ENCODE measurements at places on chromosomes 12 and 14.

DNA sequence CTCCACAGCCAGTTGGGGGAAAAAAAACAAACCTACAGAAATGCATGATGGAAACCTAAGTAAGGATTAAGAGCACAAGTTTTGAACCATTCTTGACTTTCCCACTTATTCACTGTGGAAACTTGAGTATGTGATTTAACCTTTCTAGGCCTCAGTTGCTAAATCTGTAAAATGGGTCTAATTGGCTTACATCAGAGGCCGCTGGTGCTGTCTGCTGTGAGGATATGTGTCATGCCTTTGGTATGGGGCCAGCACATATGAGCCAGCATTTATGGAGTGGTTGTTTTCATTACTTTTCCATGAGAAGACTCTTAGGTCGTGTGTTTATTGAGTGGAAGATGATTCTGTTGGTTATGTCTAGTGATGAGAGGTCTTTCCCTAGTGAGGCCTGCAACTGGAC lies 102.4 kb downstream of the ESR2 start:
- DNase-seq = no peak

DNA sequence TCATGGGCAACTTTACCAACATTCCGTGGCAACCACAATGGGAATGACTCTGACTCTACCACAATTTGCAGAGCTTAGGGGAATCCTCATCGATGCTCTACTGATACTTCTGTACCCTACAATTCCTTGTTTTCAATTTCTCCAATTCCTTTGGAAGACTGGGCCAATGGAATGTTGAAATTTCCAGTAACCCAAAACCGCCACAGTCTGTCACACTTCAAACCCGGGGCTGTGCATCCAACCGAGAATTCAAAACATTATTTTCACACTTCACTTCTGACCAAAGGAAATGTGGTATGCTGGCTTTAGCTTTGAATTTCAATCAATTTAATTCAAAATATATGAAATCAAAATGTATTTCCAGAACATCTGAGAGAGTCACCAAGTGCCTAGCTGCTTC lies 951.4 kb downstream of the VRK1 start:
- no peak for DNase-seq

GRCh38 chr14:56002876-56003625 lies 115.2 kb upstream of the PELI2 start:
- DNase-seq = no peak

DNA sequence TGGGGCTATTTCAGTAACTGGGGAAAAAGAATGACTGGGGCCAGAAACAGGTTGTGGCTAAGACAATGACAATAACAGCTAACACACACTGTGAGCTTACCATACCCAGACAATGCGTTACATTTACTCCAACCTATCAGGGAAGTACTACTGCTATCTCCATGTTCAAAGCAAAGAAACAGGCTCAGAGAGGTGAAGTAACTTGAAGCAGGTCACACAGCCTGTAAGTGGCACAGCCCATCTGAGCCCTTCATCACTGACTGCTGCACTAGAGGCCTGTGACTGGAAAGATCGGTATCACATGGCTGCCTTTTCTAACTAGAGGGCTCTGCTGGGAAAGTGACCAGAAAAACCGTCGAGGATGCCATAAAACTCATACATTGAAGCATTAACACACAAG lies 7.9 kb downstream of the GCN1 start:
- DNase-seq = no peak

DNA sequence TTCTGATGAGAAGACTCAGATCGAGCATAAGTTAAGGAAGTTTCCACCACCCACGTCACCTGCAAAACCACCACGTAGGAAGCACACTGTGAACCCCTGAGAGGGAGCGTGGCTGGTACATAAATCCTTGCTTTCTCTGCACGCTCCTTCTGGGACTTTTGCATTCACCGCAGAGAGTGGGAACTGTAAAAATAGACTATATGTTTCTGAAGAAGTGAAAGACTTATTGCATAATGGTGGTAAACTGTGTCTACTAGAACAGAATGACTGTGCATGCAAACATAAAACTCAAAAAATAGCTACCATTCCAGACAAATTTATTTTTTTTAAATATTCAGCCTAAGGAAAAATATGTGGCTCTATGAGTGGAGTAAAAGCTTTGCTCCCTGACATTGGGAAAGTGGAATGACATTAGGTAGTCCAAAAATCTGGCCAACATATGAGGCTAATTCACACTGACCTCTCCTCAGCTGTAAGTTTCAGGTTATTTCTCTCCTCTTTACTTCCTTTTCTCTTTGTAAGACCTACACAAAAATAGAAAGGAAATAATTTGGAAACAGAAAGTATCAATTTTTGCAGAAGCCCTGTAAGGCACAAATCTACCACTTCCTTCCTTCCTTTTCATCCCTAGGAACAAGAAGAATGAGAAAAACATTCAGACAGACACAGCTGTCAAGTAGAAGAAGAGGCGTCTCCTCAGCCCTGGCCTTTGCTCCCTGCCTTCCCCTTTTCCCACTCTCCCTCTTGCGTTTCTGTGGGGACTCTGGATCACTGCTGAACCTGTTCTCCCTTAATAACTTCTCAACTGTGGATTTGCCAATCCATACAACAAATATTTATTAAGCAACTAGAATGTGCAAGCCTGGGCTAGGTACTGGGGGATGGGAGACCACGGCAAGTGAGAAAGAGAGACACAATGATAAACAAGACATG lies 264.3 kb upstream of the FOXN3 start:
- DNase-seq = no peak

GRCh38 chr12:59005193-59005955 lies 85.1 kb upstream of the LRIG3 start:
- no peak for DNase-seq

GRCh38 chr14:27190296-27190695 lies 592.5 kb upstream of the NOVA1 start:
- DNase-seq = no peak

- DNase-seq = no peak
Measured at GRCh38 chr12:10861366-10861765, 12.1 kb upstream of the PRR4 start.

DNA sequence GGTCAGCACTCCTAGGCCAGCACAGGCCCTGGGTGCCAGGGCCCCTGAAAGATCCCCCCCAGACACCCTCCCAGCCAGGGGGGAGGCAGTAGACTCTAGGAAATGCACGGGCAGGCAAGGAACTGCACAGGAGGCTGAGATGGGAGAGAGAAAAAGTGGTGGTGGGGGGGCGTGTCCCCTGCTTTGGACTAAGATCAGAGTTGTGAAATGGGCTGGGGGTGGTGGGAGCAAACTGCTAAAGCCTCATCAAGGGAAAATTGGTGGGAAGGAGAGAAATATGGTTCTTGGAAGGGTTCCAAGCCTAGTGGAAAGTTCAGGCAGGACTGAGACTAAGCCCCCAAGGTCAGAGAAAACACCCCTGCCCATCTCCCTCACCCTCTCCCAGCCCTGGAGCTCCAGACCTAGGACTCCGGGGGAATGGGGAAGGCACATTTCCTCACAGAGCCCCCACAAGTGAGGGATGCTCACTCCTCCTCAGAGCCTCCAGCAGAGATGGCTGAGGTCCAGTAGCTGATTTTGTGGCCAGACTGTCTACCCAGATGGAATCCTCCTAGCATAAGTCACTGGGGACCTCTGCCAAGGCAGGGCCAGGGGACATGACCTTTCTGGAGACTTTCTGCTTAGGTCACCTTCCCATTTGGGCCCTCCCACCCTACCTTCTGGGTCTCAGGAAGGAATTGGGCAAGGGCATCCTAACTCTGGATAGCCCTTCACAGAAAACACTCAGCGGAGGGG lies 29.8 kb downstream of the FIGNL2 start:
- no peak for DNase-seq

DNA sequence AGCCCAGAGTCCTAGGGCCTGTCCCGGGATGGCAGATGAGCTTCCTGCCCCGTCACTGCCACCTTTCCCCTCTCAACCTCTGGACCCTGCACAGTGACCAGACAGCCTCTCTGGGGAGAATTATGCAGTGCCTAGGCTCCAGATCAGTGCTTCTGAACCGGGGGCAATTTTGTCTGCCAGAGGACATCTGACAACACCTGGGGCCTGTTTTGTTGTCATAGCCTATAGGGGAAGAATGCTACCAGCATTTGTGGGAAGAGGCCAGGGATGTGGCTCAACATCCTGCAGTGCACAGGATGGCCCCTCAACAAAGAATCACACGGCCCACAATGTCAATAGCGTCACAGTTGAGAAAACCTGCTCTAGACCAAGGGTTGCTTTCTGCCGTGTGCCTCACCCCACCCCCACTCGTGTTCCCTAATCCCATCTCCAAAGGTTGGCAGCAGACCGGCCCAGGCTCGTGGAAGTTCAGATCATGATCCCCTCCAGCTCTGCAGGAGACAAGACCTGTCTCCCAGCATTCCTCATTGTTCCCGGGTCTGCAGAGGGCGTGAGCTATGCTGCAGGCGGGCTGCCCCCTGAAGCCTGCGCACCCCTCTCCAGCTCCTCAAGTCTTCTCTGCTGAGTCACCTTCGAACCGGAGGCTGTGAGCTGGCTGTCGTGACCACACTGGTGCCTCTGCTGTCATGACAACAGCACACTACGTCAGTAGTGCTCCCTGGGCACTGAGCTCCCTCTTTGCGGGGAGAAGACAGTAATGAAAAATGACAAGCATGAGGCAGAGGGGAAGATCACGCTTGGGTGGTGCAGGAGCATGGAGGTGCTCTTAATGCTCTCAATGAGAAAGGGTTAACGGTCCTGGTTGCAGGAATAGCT lies 2.0 kb upstream of the GAPDH start:
- peak; percentile 71 for DNase-seq

GRCh38 chr12:124006085-124006845 lies 33.2 kb downstream of the ZNF664 start:
- no peak for DNase-seq

- no peak for DNase-seq
Measured at GRCh38 chr12:10726945-10727344, 3.8 kb upstream of the YBX3 start.

DNA sequence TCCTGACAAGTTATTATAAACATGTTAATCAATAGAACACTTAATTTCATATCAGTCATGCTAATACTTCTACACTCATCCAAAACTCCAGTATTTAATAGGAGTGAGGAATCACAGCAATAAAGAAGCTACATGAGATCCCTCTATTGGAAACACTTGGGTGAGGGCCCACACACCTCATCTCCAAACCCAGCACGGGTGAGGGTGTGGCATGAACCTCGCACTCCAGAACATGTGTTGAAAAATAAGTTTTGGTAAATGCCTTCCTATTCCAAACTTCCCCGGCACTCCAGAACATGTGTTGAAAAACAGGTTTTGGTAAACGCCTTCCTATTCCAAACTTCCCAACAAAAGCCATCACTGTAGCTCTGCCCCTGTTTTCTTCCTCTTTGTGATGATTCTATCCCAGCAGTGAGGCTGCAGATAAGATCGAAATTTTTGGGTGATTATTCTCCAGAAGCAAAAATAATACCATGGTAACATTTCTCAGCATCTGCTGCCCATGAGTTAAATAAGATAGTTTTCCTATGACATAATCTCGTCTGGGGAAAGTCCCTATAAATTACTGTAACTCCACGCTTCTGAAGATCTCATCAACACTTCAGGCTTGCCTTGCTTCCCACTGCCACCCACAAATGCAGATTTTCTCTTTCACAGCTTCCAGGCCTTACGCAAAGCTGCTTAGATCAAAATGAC lies 24.4 kb upstream of the PTPRB start:
- DNase-seq = no peak

DNA sequence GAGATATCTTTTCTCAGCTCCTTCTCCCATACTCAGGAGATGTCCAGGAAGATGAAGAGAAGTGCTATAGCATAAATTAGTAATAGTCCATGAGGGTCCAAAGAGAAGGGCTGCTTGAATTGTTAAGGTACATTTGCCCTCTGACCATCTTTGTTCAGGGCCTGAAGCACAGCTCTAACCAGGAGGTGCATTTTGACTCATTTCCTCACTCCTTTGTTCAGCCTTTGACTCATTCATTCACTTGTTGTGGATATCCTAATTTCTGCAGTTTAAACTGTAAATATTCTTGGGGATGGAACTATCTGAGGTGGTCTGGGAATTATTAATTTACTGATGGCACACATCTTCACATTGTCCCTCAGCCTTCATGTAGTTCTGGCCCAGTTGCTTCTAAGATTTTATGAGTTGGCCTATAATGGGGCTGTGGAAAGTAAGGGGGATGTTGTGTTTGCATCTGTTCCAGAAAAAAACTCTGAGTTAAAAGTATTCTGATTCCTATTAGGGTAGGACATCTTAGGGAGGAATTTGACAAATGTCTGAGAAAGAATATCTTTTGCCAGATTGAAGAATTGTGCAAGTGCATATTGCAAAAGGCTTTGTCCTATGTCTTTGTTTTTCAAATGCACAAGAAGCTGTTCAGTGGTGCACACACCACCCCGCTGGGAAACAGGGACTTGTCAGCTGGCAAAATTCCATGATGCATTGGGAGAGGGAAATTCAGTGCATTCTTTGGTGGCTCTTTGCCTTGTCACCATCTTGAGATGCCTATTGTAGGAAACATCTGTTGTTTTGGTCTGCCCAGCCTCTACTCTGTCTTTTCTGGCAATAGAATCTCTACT lies 22.1 kb downstream of the SMOC1 start:
- no peak for DNase-seq

GRCh38 chr14:55126034-55126433 lies 3.0 kb upstream of the LGALS3 start:
- DNase-seq = no peak

DNA sequence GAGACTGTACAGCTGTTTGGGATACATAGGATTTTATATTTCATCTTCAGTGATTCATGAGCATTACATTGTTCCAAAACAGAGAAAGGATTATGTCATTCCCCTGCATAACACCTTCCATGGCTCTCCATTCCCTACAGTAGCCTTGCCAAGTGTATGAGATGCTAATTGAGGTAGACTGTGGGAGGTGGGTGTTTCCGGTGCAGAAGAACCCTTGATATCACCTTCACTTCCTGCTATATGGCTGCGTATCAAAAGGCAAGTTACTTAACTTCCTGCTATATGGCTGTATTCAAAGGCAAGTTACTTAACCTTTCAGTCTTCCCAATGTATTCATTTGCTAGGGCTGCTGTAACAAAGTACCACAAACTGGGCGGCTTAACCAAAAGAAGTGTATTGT lies 11.2 kb downstream of the FAR2 start:
- no peak for DNase-seq

- DNase-seq = no peak
Measured at GRCh38 chr14:91346838-91347173, 70.8 kb downstream of the CCDC88C start.

DNA sequence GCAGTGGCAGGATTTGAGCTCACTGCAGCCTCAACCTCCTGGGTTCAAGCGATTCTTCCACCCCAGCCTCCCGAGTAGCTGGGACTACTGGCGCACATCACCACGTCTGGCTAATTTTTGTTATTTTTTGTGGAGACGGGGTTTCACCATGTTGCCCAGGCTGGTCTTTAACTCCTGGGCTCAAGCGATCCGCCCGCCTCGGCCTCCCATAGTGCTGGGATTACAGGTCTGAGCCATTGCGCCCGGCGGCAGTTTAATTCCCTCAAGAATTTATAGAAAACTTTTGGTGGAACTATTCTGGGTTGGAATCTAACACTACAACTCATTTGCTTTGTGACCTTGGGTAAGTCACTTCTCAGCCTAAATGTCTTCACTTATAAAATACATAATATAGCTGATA lies 1.8 kb upstream of the SP1 start:
- peak; percentile 57 for DNase-seq

- no peak for DNase-seq
Measured at GRCh38 chr12:28017126-28017872, 44.8 kb upstream of the PTHLH start.

All from WERI-Rb-1 (cell line).